ENCODE measurements at places on chromosomes 7 and 10. TPM values are rescaled to one million over a fixed set of nuclear protein-coding genes. Genes with fewer than 3 reads are reported as not detected.

GRCh38 chr7:122532406-122533269 lies 166.3 kb downstream of the RNF133 start:
- DNase-seq: no peak

- DNase-seq: no peak
Observed at GRCh38 chr10:52757773-52758172, 14.8 kb downstream of the MBL2 start.

Gene DNAJC12
- polyA plus RNA-seq: 11.0 TPM

DNA sequence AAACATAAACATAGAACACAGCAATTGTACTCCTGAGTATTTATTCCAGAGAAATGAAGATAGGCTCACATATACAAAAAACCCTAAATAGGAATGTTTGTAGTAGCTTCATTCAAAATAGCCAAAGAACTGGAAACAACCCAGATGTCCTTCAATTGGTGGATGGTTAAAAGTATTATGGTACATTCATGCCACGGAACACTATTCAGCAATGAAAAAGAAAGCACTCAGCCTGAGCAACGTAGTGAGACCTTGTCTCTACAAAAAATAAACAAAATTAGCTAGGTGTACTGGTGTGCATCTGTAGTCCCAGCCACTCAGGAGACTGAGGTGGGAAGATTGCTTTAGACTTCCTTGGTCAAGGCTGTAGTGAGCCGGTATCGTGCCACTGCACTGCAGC lies 94.4 kb downstream of the RAPGEF5 start:
- DNase-seq: no peak

- DNase-seq: no peak
Observed at GRCh38 chr10:87739703-87740102, 78.3 kb downstream of the ATAD1 start.

- peak; percentile 43 for DNase-seq
Observed at GRCh38 chr10:63217120-63217605, 84.0 kb downstream of the NRBF2 start.

Gene CUX1
- 101 TPM for polyA plus RNA-seq

Gene ABLIM1
- 132 TPM for polyA plus RNA-seq

GRCh38 chr7:1248143-1248915 lies 15.7 kb downstream of the UNCX start:
- DNase-seq: no peak

DNA sequence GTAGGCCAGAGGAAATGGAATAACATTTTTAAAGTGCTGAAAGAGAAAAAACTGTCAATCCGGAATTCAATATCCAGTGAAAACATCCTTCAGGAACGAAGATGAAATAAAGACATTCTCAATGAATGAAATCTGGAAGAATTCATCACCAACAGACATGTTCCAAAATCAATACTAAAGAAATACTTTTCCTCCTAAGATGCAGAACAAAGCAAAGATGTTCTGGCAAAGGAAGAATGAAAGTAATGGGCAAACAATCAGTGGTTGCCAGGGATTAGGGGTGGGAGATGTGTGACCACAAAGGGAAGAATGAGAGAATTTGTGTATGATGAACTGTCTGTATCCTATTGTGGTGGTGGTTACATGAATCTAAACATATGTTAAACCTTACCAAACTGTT lies 52.8 kb upstream of the EEPD1 start:
- no peak for DNase-seq

Gene DNAJC30
- 9.5 TPM for polyA plus RNA-seq

- DNase-seq: no peak
Observed at GRCh38 chr7:121871188-121871587, 1.8 kb upstream of the PTPRZ1 start.

GRCh38 chr7:1355568-1356340 lies 103.5 kb downstream of the MICALL2 start:
- DNase-seq: no peak

Gene PSAP
- polyA plus RNA-seq: 769 TPM

Gene FAM171A1
- 93.2 TPM for polyA plus RNA-seq

DNA sequence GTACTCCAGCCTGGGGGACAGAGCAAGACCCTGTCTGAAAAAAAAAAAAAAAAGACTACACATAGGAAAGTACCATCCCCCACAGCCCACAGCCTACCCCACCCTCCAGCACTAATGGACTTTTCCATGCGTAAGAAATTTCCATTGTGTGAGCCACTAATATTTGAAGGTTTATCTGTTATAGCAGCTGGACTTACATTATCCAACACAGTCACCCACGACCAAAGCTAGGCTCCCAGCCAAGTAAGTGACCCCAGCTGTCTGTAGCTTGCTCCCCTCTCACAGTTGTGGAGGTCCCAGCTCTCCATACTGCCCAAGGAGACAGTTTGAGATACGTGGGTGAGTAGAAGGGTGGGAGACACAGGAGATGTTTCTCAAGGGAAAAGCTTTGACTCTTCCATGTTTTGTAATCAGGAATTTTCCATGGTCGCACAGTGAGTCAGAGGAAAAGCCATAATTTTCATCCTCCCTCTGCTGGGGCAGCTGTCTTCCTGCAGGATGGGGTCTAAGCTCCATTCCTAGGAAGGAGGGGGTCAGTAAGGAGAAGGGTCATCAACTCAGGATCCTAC lies 57.4 kb downstream of the CAV1 start:
- DNase-seq: no peak

DNA sequence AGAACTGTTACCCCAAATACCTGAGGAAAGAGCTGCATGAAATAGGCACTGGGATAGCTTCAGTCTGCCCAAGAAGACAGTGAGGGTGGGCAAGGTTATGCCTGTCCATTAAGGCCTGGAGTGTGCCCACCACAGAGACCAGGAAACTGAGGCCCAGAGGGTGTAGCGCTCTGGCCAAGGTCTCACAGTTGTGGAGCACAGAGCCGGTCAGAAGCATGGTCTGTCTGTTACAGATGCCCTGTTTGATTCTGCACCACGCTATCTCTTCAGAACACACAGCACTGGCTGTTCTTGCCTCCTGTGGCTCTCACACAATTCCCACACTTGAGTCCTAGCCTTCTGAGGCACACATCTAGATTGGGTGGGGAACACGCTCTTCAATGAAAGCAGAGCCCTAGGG lies 261.4 kb downstream of the GRID1 start:
- DNase-seq: no peak

DNA sequence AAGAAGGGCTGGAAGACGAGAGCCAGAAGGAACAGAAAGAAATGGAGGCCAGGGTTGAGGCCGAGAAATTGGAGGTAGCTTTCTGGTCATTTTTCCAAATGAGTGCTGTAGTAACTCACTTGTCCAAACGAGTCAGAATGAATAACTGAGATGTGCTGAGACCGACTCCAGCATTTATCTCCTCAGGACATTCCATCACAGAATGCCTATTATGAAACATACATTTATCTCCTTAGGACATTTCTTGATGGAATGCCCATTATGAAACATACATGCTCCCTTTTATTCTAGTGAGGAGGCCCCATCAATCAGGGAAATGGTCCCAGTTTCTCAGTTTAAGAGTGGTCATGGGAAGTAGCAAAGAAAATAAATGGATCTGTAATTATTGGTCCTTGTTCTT lies 16.5 kb downstream of the AVL9 start:
- no peak for DNase-seq

DNA sequence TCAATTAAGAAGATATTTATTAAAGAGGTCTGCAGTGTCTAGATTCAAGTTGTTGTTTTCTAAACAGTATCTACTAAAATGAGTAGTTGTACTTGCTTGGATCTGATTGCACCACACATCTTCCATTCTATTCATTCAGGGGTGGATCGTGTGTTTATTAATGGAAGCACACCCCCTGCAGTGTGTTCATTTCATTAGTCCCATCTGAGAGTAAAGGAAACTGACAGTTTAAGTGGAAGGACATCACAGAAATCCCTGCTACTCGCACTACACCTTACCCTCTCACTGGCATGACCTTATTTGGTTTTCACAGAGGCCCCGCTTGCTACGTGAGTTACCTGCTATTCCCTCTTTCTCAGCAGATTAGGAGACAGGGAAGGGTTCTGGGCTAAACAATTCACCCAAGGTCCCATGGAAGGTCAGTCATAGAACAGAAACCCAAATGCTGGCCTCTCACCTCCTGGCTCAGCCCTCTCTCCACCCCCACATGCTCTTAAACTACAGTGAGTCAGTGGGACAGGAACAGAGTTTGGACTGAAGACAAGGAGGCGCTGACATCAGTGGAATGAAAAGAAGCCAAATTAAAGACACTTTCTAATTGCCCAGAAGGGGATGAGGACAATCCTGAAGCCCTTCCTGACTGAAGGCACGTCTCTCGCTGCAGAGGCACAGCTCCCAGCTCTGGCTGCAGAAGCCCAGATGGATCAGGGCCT lies 369.2 kb upstream of the NRP1 start:
- DNase-seq: no peak

DNA sequence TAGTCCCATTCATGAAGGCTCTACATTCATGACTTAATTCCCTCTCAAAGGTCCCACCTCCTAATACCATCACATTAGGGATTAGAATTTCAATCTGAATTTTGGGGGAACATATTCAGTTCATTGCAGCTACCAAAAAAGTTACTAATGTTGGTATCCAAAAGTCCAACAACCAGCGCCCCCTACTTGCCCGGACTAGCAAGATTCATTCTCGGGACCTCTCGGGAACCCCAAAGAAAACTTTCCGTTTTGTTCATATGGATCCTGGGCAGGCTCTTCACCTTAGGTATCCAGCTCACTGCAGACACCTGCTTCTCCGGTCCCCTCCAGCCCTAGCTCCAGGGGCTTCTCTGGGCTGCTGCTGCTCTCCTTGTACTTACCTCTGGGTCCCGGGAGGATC lies 8.9 kb upstream of the GRK5 start:
- DNase-seq: no peak

DNA sequence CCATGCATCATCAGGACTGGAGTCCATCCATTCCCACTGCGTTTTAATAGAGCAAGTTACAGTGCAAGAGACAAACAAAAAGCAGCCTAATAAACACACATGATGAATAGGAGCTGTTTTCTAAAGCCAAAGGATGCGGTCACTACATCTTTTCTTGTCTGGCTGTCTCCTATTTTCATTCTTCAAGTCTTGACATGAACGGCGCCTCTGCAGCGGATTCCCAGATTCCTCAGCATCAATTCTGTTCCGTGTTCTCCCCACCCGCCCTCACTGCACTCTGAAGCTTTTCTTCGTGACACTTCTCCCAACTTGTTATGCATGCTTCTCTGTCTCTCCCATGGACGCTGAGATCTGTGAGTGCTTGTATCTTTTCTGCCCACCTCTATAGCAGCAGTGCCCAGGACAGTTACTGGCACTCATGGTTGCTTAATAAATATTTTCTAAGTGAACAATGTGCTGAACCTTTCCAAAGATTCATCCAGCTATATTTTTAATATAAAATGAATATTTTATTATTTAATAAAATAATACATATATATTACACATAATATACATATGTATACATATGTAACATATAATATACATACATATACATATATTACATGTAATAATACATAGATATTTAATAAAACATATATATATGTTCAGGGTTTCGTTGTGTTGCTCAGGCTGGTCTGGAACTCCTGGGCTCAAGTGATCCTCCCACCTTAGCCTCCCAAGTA lies 242.9 kb downstream of the ABCA13 start:
- DNase-seq: no peak

Gene CFAP70
- polyA plus RNA-seq: 26.6 TPM

Gene HOXA7
- polyA plus RNA-seq: 22.7 TPM

DNA sequence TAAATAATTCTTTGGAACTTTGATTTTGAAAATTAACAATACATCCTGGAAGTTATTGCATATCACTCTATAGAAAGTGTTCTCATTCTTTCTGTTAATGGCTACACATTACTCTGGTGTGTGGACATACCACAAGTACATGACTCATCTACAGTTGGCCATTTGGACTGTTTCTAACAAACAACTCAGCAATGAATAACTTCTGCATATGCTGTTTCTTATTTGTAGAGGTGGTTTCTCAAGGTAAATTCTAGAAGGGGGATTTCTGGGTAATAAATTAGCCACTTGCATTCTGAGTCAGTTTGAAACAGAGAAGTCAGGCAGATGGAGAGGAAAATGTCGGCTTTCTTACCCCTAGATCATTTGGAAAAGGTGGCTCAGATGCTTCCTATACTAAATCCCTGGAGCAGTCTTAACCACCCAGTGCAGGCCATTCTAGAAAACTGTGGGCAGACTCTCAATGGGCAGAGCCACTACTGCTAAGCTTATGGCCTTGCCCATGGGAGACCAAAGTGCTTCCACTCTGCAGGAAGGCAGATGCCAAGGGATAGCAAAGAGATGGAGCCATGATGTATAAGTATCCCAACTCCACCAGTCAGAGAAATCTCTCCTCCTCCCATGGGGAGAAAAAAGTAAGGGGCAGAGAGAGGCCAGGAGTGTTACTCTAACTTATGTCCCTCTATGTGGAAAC lies 194.0 kb upstream of the PLPP4 start:
- DNase-seq: no peak

DNA sequence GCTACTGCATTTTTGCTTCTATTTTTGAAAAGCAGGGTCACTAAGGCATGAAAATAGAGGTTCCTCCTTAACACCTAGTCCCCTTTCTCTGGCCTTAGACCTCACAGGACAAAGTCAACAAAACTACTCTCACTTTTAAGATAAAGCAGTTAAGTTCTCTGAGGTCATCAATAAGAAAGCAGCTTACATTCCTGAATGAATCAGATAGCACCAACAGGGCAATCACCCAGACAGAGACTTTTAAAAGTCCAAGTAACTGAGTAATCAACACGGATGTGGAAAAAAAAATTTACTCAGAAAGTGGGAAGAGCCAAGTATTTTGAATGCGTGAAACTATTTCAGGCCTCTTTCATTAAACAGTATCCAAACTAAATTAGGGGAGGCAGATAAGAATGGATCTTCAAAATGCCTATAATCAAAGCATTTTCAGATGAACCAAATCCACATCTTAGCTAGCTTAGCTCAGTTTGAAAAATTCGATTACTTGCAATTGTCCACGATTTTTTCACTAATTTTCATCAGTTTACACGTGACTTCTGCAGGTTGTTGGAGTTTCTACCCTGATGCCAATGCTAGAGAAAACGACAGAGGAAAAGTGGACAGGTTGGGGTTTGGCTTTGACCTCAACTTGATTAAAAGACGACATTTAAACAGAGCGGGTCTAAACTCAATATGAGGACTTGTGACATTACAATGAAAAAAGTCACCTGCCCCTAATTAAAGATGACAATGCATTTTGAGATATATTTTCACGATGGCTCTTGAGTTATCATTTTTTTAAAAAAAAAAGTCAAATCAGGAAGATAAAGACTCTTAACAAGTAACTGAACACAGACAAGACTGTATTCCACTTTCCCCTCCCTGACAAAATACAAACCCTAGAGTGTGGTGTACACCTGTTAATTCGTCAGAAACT lies 1.6 kb downstream of the BEND7 start:
- no peak for DNase-seq

Gene CACNA2D1
- polyA plus RNA-seq: 33.9 TPM

DNA sequence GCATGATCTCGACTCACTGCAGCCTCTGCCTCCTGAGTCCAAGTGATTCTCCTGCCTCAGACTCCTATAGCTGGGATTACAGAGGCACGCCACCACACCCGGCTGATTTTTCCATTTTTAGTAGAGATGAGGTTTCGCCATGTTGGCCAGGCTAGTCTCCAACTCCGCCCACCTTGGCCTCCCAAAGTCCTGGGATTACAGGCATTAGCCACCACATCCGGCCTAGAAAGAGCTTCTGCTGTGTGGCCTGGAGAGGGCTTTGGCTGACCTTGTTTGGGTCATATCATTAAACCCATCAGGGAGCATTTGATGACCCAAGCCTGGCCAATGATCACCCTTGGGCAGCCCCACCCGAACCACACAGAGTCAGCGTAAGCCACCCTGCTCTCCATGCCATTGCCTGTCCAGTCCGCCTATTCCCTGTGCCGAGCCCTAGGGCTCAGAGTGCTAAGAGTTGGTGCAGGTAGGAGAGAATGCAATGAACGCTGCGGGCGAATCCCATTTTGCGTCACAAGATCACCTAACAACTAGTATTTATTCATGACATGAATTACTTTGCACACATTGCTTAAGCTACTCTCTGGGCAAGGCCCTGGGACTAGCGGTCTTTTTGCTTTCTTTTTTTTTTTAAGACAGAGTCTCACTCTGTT lies 22.3 kb upstream of the GDI2 start:
- DNase-seq: no peak
